ENCODE measurements at places on chromosomes 6 and 20. TPM values are rescaled to one million over a fixed set of nuclear protein-coding genes. Genes with fewer than 3 reads are reported as not detected.

The FBXO9 gene
- 94.7 TPM for total RNA-seq

The STX11 gene
- 6.7 TPM for total RNA-seq

The BCKDHB gene
- 22.8 TPM for total RNA-seq

The SMOC2 gene
- 13.1 TPM for total RNA-seq

The CCN6 gene
- total RNA-seq, result 6.7 TPM

The KCNB1 gene
- 1.2 TPM for total RNA-seq

The SLC35F1 gene
- 0.63 TPM for total RNA-seq

The C6orf132 gene
- total RNA-seq, result 42.7 TPM

The NKAPL gene
- total RNA-seq, result 1.2 TPM

The TCF21 gene
- 6.3 TPM for total RNA-seq

The MYCT1 gene
- 14.2 TPM for total RNA-seq

The BPI gene
- total RNA-seq, result 0.16 TPM

The DDX43 gene
- total RNA-seq, result 1.4 TPM

The MPC1 gene
- total RNA-seq, result 74.1 TPM

The NAPB gene
- 9.6 TPM for total RNA-seq

The GABRR2 gene
- total RNA-seq, result 0.38 TPM

The CTCFL gene
- not detected for total RNA-seq

The FBXO5 gene
- total RNA-seq, result 4.5 TPM

The LAMA5 gene
- 342 TPM for total RNA-seq

The RUNX2 gene
- total RNA-seq, result 4.7 TPM

The DLK2 gene
- 0.50 TPM for total RNA-seq

The MOG gene
- total RNA-seq, result not detected

The RXRB gene
- total RNA-seq, result 52.2 TPM

The TINAG gene
- total RNA-seq, result 22.1 TPM

The SIGLEC1 gene
- 20.2 TPM for total RNA-seq

The PHF20 gene
- total RNA-seq, result 48.4 TPM

The BFSP1 gene
- total RNA-seq, result 1.3 TPM

The MAP3K5 gene
- total RNA-seq, result 32.9 TPM

The GHRH gene
- total RNA-seq, result not detected

The RNF182 gene
- total RNA-seq, result 3.9 TPM

The CFAP61 gene
- total RNA-seq, result 2.6 TPM

The EYA2 gene
- total RNA-seq, result 2.6 TPM

The IGF2R gene
- 88.6 TPM for total RNA-seq

The CCM2L gene
- 13.8 TPM for total RNA-seq

The PTK6 gene
- total RNA-seq, result 1.1 TPM

The PPDPF gene
- 578 TPM for total RNA-seq

The SLPI gene
- total RNA-seq, result 3,615 TPM

The PTCRA gene
- not detected for total RNA-seq

The DOK5 gene
- 5.4 TPM for total RNA-seq

The VSX1 gene
- total RNA-seq, result 0.41 TPM

The PRR18 gene
- total RNA-seq, result 0.19 TPM

The ADGB gene
- not detected for total RNA-seq

The RHAG gene
- not detected for total RNA-seq

The C6orf58 gene
- not detected for total RNA-seq

The OXT gene
- total RNA-seq, result not detected

The BIRC7 gene
- 4.0 TPM for total RNA-seq

The MCM3 gene
- total RNA-seq, result 40.9 TPM

The ABHD16B gene
- not detected for total RNA-seq

The TEAD3 gene
- 18.0 TPM for total RNA-seq

The ATRN gene
- total RNA-seq, result 48.1 TPM

The RNF114 gene
- 89.2 TPM for total RNA-seq

The OOEP gene
- 0.35 TPM for total RNA-seq

Measured in kidney (tissue), 22 donors.